ENCODE measurements at places on chromosomes 2 and 18.

DNA sequence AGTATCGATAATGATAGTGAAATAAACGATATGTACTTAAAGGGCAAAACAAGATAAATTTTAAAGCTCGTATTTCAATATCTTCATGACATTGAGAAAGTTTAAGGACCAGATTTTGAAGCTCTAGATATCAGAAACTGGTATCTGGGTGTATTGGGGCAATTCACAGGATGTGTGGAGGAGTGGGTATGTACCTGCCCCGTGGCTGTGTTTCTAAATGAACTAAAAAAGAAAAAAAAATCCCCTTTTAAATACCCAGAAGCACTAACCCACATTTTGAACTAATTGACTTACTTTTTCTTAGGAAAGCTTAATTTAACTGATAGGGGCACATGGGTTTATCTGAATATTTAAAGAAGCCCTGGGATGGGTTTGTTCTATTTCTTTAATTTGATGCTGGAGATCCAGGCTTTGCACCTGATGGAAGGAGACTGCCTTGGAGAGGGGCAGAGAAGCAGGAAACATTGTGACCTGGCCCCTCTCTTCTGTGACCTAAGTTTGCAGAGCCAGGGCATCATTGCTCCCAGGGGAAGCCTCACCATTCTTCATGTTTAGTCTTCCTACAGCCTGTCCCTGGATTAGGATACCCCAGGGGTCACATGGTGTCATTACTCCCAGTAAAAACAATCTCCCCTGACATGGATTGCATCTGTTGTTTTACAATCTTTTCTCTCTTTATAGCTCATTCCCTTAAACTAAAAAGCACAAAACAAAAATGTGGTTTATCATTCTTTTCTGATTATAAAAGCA, 7.6 kb upstream of the KCTD1 start:
- DNase-seq = no peak

DNA sequence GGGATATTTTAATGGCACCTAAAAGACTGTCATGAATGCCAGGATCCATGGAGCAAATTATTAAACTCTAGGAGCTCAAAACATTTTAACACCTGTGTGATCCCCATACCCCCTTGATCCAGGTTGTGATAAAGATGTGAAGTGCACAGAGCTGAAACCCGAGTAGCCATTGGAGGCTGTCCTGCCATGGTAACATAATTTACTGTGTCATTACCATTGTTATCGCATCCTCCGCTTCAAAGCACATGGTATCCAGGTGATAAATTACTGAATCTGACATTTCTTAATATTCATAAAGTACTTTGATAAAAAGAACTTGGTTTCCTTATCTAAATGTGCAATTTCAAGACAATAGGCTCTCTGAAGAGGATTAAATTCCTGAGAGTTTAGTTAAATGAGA, 109.3 kb downstream of the CHST9 start:
- DNase-seq = no peak

- DNase-seq = no peak
Observed at GRCh38 chr18:44130376-44130942, 550.2 kb upstream of the SETBP1 start.

- no peak for DNase-seq
Observed at GRCh38 chr2:11480859-11481258, 14.9 kb upstream of the E2F6 start.

- DNase-seq = no peak
Observed at GRCh38 chr2:7237466-7237865, 320.3 kb downstream of the RNF144A start.

DNA sequence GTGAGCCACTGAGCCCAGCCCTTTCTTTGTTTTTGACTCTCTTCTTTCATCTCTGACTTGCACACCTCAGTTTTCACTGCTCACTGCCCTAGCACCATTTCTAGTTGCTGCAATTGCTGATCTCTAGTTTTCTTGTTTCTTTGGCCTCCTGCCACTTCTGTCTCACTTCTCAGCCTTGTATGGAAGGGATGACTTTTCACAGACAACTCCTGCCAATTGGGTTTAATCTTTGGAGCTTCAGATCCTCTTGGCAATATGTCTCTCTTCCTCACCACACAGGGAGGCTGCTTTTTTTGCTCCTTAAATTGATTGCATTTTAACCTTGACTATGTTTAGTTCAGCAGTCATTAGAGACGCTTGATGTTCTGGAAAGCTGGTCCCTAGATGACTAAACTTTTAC, 323.1 kb downstream of the CTNNA2 start:
- DNase-seq = no peak

GRCh38 chr2:238270606-238271005, 17.8 kb downstream of the PER2 start:
- DNase-seq = no peak

- DNase-seq = peak; percentile 23
Observed at GRCh38 chr2:8432706-8433336, 249.0 kb upstream of the ID2 start.

GRCh38 chr2:213220967-213221603, 63.2 kb upstream of the SPAG16 start:
- DNase-seq = no peak

DNA sequence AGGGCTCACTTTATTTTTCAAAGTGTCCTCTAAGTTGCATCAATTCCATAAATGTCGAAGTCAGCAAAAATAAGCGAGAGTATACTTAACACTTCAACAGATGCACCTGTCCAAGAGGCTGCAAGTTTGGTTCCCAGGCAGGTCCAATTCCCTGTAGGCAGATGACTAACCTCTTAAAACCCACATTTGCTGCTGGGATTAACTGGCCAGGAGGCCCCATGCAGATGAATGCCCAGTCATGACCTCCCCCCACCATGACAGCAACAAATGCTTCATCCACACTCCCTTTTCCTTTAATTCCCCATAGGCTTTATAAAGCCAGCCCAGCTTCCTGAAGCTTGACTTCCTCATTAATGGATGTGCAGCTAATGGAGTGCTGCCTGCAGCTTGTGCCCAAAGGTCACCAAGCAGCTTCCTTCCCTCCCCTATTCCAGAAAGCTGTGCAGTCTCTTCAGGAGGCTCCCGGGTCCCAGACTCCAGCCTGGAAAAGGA, 35.7 kb downstream of the REEP1 start:
- DNase-seq = no peak

DNA sequence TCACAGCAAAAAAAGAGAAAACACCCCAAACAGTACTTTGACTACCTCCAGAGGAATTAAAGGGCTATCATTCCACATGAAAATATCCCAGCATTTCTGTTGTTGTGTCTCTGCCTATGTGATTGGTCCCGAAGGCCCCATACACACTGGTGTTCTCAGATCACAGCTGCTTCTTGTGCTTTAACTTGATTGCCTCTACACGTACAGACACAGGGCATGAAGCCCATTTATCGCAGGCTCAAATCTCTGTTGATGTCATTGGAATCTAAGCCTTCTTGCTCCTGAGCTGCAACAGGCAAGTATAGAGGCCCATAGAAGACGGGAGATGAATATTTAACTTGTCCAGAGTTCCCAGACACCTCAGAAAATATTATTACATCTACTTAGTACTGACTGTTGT, 405.2 kb downstream of the NCKAP5 start:
- no peak for DNase-seq

GRCh38 chr2:8334866-8335325, 347.0 kb upstream of the ID2 start:
- no peak for DNase-seq

DNA sequence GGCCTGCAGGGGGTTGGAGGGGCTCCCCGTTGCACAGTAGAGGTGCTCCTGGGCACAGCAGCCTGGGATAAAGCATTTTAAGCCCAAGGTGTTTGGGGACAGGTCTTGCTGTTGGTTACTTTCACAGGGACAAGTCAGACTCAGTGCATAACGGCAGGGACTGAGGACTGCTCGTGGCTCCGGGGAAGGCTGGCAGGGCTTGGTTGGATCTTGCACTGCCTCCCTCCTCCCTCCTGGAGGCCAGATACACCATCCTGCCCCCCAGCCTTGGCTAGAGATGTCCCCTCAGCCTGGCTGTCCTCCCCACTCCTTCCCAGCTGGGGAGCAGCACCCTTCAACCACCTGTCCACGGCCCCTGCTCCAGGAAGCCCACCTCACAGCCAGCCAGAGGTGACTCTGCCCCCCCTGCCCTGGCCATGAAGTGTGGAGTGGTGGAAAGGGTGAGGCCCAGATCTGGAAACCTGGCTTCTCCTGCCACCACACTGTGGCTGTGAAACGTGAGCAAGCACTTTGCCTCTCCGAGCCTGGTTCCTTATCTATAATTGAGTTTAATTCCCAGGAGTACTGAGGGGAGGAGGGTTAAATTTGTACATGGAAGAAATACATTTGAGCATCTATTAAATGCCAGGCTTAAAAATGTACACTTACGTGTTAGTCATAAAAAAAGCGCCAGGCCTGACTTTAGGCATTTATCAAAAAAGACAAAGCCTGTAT, 67.1 kb upstream of the TAF1B start:
- DNase-seq = no peak

DNA sequence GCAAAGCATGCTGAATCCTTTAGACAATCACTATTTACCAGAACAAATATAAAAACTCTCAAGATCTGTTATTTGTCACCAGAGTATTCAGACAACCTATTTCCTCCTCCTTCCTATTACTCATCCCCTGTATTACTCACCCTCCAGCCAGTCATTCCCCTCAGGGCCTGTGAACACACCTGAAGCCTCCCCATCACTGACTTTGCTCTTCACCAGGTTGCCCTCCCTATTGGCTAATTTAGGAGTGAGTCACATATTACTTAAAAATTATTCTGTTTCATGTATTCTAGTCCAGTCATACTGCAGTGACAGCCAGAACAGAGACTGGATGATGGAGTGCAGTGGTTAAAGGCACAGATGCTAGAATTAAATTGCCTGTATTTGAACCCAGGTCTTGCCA, 3.7 kb upstream of the ATG16L1 start:
- peak; percentile 65 for DNase-seq

DNA sequence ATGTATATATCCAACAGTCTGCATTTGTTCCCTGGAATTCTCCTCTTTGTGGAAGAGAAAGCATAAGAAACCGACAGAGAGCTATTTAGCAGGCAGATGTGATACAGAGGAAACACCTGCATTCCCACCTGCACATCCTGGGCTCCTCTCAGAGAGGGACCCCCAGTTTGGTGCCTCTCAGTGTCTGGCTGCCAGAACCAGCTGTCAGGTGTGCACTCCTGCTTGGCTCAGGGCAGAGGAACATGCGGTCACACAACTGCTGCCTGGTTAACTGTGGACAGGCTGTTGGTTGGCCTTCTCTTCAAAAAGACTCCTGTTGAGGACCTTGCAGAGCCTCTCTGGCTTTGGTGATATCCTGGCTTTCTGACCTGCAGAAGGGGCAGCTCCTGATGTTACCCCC, 54.6 kb downstream of the ITGB6 start:
- no peak for DNase-seq

- no peak for DNase-seq
Observed at GRCh38 chr2:230046491-230046890, 22.2 kb downstream of the SLC16A14 start.

GRCh38 chr18:53411511-53411910, 813.0 kb downstream of the MBD2 start:
- no peak for DNase-seq

DNA sequence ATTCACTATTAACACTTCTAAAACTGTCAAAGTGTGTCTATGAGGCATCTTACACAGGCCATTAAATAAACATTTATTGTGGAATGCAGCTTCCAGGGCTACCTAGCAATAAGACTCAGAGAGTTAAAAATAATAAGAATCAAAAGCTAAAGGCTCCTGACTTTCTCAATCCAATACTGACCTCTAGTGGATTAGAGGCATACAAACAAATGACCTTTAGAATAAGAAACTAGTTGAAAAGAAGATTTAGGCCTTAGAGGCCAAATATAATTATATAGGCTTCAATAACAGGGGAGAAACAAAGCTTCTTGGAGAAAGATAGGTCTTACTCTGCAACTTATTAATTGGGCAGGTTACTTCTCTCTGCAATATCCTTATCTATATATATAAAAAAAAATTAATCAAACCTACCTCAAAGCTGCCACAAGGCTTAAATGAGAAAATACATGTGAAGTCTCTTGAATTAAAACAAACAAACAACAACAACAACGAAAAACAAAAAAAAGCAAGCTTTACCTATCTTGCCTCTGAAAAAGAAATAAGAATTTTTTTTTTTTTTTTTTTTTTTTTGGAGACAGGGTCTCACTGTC, 246.1 kb downstream of the EXOC6B start:
- peak; percentile 26 for DNase-seq

- DNase-seq = no peak
Observed at GRCh38 chr2:221553333-221553732, 18.8 kb downstream of the EPHA4 start.

DNA sequence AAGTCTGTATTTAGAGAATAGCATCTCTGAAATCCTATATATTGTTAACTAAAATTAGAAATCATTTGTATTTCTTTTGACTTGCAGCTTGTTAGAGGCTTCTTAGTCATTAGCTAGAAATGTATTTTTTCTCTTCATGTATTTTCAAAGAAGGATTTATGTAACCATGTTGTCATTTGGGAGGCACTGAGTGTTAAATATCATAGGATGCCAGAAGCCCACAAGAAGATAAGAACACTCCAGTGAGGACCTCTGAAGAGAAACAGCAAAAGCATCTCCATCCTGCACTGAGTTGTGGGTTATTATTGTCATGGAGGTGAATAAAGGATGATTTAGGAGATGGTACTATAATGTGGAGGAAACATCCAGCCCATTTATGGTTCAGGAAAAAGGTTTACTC, 93.5 kb downstream of the UBE2E3 start:
- DNase-seq = no peak
